MV-4-11 (cell line): ENCODE measurements at places on chromosomes 3 and 15.

- DNase-seq: no peak
Observed at GRCh38 chr15:74794970-74795349, 13.1 kb downstream of the CSK start.

DNA sequence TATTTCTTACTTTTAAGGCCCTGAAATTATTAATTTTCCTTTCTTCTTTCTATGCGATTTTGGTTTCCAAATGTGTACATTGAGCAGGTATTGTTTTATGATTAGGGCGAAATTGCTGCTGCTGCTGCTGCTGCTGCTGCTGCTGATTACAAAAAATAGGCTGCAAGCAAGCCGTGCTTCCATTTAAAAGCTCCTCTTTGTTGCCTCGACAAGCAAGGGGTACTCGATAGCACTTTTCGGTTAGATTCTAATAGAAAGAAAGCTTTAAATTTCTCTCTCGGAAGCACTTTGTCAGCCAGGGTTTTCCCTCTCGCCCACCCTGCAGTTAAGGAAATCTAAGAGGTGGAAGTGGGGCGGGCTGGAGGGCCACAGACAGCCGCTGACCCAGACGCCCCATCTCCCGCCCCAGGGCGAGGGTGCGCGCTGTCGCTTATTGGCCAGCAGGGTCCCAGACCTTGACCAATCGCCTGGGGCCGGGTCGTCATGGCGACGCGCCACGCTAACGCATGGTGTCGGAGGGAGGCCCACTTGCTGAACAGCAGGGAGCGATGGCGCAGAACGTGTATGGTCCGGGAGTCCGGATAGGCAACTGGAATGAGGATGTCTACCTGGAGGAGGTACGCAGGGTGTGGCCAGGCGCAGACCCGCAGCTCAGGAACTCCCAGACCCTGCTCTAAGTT lies at the start of gene CFAP161:
TSS of gene CFAP161 (plus strand) at position 489 of the 680 bp plus-strand sequence. CDS start at position 549, 60 bp downstream.
- DNase-seq: no peak

DNA sequence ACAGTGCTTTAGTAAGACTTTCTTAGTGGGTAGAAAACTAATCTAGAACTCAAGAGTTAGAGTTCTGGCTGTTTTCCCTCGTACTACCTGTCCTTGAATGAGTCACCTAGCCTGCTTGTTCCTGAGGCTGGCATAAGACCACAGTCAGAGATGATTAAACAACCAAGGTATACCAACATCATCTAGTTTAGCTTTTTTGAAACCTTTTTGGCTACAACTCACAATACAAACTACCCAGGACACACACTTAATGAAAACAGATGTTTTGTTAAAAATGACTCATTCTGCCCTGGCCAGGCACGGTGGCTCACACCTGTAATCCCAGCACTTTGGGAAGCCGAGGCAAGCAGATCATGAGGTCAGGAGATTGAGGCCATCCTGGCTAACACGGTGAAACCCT lies 4.6 kb downstream of the MCCC1 start:
- no peak for DNase-seq

GRCh38 chr3:148800414-148800813 lies 27.2 kb upstream of the CPB1 start:
- DNase-seq: no peak

DNA sequence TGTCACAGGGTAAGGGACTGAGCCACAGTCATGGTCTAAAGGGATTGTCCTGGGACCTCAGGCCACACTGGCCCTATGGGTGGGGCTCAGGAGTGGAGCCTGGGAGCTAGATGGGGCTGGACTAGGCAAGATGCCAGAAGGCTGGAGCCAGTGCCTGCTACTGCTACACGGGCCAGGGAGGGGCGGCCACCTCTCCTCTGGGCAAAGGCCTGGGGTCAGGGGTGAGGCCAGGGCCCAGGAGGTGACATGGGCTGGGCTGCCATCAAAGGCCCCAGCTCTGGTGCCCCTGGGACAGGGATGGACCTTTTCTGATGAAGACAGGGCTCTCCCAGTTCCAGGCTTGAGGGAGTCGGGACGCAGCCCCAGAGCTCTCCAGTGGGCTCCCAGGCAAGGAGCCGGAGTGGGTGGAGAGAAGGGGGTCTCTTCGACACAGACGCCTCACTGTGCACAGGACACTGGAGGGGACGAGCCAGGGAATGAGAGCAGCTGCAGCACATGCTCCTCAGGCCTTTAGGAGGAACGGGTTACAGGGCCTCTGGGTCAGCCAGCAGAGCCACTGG lies 62.1 kb upstream of the IQSEC1 start:
- DNase-seq: no peak

DNA sequence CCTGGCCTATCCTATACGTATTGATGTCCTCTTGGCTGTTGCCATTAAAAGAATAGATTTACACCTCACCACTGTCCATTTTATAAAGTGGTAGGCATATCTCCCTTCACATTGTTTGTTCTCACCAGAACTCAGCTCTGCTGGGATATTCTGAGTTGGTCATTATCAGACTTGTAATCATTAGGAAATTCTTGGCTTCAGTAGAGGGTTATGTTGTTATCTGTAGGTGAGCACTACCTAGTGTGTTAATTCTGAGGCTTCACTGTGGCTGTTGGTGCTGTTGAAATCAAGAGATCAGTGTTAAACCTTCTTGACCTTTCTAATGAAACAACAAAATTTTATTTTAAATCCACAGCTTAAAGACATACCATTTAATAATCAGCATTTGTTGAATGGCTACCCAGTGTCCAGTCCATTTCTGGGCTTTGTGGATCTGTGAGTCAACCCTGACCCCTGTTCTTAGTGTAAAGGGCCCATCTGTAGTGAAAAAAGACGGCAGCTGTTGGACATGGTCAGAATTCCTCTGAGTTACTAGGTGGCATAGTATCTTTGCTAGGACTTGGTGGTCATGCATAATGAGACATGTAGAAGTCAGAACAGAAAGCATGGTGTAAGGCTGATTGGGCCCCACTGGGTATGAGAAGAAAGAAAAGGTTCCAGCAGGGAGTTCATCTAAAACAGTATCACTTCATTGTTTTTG lies 32.9 kb upstream of the P4HTM start:
- no peak for DNase-seq

GRCh38 chr3:83946554-83946953 lies 1012.2 kb upstream of the CADM2 start:
- peak; percentile 59 for DNase-seq
